ENCODE measurements at places on chromosomes 5 and 9.

- DNase-seq = no peak
Measured at GRCh38 chr9:136004712-136005111, 43.5 kb upstream of the UBAC1 start.

GRCh38 chr9:115042781-115043509 lies 75.0 kb downstream of the TNC start:
- no peak for DNase-seq

GRCh38 chr5:1542781-1543180 lies 19.0 kb upstream of the LPCAT1 start:
- no peak for DNase-seq

GRCh38 chr9:135909371-135909770 lies 2.0 kb upstream of the CAMSAP1 start:
- no peak for DNase-seq

DNA sequence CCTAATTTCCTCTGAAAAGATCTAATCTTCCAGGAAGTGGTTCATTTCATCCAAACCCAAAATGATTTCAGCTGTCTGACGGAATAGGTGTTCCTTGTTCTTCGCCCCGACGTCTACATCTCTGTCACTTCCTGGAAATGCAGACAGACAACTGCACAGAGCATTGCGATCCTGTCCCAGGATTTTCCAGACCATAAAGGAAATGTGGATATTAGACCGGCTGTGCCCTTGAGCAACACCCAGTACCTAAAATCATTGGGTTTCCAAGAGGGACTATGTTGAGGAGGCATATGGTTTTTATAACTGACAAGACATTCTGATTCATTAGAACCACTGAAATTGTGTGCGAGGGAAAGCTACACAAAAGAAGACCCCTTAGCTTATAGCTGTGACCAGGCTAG lies 74.2 kb downstream of the MSX2 start:
- DNase-seq = no peak

GRCh38 chr5:50800410-50800809 lies 134.0 kb downstream of the PARP8 start:
- DNase-seq = no peak

DNA sequence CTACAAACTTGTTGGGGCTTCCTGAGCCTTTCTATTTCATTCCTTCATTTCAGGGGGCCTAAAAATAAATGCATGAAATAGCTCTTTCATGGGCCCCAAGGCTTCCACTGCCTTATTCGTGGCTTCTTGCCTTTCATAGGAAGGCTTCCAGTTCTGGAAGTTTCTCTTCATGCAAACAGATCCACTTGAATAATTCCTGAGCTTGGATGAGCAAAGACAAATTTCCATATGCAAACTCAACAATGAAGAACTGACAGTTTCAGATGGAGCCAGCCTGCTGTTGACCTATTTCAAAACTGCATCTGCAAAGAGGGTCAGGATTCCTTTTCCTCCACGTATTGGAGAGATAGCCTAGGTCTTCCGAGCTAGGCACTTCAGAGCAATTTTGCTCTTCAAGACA lies 142.1 kb downstream of the MLLT3 start:
- no peak for DNase-seq

DNA sequence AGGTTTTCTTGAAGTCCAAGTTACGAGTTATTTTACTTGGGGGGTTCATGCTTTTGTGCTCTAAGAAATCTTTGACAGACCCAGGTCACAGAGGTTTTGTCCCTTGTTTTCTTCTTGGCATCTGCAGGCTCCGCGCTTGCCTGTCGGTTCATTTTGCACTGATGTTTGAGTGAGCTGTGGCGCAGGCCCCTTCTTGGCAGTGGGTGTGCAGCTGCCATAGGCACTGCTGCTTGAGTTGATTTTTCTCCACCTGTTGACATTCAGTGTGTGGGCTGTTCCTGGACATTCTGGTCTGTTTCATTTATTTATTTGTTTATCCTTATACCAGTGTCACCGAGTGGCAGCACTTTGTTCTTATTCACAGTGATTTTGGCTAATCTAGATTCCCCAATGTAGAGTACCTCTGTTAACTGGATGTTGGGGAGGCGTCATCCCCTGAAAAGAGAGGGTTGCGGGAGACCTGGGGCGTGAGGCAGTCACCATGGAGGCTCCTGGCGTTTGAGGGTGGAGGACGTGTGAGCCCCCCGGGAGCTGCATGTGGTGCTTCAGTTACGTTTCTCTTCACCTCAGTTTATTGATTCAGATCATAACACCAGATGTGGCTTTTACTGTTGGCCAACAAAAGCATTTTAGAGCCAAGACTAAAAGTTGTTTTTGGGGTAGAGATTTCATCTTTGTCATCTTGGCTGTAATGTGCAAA lies 121.4 kb upstream of the CACNA1B start:
- no peak for DNase-seq

DNA sequence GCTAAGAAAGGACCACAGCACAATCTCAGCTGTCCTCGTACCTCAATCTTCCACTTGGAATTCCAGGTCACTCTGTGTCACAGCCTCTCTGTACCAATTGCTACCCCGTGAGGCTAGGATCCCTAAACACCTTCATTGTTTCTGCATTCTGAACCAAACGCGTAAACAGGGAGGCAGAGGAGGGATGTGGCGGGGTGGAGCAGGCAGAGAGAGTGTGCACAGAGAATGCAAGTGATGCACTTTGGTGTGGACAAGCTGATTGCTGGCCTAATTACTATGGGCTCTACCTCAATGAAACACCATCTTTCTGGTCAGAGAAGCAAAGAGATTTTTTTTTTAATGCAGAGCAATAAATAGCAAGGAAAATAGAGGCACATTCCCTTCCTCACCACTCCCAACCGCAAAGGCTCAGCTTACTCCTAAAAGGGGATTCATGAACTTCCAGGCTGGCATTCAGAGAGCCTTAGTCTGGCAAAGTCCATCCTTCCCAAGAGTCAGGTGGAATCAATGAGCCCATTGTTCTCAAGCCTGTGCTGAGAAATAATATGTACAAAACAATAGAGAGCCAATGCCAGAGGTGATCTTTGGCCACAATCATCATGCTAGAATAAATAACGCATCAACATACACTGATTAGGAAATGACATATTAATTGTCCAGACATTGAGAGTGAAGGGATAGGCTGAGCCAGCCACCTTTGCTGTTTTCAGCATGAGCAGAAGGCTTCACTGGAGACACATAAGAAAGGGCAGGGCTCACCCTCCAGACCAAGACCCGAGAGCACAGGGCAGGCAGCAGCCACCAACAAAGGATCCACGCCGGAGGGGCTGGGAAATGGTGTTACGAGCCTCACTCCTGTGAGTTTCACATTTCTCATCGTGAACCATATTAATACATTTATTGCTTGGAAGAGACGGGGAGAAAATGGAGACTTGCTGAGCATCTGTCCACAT lies 278.8 kb downstream of the ENC1 start:
- DNase-seq = no peak

DNA sequence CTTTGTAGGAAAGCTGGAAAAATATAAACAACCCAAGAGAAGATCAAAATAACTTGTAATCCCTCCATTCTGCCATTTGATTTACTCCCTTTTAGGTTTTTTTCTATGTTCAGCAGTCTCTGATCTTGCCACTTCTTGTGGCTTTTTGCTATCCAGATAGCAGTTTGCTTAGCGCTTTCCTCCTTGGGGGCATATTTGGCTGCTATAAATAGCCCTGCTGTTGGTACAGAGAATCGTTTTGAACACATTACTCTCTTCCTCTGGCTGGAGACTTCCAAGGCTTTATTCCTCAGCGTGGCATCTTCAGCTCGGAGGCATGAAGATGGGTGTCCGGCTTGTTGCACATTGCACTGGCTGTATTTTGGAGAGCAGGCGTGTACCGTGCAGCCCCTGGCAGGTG lies 38.6 kb downstream of the HMCN2 start:
- DNase-seq = no peak

- peak; percentile 63 for DNase-seq
Measured at GRCh38 chr9:91423785-91424402, at the start of gene NFIL3. TSS of gene NFIL3 (minus strand) at chr9:91423832. CDS start at chr9:91410734, 13,098 bp downstream.

DNA sequence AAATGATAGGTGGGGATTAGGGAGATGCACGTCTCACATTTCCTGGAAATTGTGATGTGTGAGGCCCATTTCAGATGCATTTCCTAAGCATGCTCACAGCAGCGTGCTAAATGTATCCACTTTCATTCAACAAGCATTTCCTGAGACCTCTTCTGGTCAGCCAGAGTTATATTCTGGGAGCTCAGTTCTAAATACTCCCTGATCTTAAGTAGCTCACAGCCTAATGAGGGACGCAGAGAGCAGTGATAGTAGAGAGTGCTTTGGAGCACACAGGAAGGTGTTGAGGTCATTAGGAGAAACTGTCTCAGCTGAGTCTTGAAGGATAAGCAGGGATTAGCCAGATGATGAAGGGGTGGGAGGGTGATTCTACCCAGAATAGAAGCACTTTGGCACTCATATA lies 46.2 kb upstream of the FSD1L start:
- DNase-seq = no peak

DNA sequence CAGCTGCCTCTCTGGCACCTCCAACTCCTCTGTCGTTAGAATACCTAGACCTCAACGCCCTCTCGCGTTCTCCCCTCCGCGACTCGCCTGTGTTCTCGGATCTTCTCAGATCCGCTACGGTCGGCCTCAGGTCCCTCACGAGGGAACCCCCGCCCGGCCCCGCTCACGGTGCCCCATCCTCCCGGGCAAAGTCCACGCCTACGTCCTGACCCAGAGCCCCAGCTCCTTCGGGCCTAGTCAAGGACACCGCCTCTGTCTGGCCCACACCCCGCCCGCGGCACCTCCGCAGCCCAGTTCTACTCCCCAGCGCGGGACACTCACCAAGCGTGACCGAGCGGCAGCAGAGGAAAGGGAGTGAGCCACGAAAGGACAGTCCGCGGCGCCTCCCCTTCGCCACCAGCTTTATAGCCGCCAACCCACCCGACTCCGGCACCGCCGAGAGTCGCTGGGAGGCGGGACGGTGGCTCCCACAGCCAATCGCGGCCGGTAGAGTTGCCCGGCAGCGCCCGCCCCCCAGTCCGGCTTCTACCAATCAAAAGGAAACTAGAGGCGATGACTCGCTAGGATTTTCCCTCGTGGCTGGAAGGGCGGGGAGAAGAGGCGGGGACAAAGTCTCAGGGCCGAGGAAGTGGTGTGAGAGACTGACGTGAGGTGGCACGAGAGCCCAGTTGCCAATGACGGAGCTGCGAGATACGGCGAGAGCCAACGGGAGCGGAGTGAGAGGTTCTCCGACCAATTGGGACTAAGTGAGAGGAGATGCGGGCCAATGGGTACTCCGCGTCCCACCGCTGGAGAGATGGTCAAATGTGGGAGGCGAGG lies at the start of gene HMGCS1:
HMGCS1 (minus strand) TSS at position 378 of the 819 bp plus-strand sequence. CDS start 14,447 bp downstream, outside the sequence.
- peak; percentile 99 for DNase-seq

- DNase-seq = no peak
Measured at GRCh38 chr5:96388176-96388575, 44.9 kb downstream of the PCSK1 start.

GRCh38 chr5:40682154-40683017 lies 2.7 kb downstream of the PTGER4 start:
- DNase-seq = no peak

DNA sequence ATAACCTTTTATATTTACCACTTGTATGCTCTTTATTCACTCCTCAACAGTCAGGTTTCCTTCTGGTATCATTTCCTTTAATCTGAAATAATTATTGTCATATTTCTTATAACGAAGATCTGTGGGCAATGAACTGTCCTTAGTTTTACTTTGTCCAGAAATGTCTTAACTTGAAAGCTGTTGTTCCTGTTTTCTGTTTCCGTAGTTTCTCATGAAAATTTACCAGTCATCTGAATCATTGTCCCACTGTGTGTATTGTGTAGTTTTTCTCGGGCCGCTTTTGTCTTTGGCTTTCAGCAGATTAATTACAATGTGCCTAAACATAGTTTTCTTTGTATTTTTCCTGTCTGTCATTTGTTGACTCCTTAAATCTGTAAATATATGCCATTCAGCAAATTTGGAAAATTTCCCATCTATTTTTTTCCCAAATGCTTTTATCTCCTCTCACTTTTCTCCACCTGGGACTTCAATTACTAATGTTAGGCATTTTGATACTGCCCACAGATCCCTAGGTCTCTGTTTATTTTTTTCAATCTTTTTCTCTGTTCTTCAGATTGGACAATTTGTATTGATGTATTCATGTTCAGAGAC lies 74.9 kb downstream of the PDE8B start:
- DNase-seq = no peak

- no peak for DNase-seq
Measured at GRCh38 chr5:95884511-95884910, 62.0 kb upstream of the GLRX start.

GRCh38 chr9:128102861-128103588 lies 24.5 kb downstream of the PTGES2 start:
- peak; percentile 52 for DNase-seq

DNA sequence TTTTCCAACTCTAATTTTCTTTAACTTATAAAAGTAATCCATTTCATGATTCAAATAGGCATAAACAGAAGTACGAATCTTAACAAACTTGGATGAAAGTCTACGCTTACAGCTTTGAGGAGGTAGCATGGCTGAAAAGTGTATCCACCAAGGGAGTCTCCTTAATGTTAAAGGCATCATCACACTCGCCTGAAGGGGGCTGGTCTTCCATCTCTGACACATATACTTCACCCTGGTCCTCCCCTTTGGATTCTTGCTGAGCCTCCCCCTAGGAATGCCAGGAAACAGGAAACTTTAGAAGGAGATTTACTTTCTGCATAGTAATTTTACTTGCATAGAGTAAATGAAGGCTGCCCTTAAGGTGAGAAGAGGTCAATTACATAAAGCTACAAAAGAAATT lies 10.3 kb upstream of the NME5 start:
- no peak for DNase-seq

DNA sequence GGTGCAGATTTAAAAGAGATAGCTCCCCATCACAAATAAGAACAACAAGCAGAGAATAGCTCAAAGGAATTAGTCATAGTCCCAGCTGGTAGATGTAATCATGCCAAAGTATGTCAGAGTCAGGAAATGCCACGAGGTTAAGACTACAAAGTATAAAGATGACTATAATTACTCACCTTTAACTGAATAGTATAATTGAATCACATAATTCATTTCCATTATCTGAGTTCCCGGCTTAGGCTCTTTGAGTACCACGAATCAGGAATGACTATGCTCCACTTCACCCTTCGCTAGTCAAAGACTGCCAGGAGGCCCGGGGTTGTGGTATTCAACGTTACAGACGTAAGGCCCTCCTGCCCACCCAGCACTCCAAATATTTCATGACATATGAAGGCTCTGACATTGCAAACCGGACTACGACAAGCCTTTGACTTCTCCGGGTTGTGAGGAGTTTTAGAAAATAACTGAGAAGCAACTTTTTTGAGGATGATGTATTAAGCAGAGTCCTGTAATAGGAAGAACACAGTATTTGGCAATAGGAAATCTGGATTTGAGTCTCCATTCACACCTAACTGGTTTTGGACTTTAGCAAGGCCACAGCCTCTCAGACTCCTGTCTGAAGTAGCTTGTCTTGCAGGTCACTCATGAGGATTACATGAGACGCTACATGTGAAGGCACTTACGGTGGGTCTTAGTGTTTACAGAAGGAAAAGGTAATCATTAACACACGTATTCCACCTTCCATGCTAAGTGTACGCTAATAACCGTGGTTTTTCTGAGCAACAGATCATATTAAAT lies 64.6 kb downstream of the ENC1 start:
- no peak for DNase-seq

DNA sequence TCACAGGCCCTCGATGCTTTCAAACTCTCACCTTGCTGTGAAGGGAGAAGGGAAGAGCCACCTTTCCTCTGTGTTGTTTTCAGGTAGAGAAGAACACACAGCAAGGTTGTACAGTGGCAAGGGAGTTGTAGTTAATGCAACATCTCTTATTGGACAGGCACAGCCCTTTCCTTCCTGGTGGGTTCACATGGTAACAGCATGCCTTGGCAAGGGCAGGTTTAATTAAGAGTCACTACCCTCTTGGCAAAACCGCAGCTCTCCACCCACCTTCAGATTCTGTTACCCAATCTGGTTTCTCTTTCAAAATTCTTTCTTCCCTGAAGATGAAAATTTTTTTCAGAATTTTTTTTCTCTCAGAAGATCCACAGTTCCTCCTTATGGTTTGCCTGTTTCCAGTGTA lies 253.1 kb downstream of the TLR4 start:
- DNase-seq = peak; percentile 52
